ENCODE measurements at places on chromosomes 12 and 14.
A peak's percentile ranks its signal among the peaks of the same experiment; 100 is the strongest.

DNA sequence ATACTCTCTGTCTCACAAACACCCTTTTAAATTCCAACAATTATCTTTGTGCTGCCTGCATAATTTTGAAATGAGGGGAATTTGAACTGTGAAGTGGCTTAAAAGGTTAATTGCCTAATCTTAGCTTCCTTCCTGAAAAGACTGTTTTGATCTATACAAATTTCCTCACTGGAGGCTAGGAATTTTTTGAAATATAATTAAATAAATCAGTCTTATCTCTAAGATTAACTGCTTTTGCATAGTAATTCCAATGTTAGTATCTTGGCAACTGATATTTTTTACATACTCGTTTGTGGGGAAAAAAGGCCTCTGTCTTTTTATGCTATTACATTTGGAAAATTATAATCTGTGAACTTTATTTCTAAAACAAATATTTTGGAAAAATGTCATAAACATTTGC is 498.5 kb downstream of the TMTC2 start:
- no peak for DNase-seq

GRCh38 chr12:5232826-5233500 is 189.3 kb downstream of the KCNA5 start:
- DNase-seq, result no peak

DNA sequence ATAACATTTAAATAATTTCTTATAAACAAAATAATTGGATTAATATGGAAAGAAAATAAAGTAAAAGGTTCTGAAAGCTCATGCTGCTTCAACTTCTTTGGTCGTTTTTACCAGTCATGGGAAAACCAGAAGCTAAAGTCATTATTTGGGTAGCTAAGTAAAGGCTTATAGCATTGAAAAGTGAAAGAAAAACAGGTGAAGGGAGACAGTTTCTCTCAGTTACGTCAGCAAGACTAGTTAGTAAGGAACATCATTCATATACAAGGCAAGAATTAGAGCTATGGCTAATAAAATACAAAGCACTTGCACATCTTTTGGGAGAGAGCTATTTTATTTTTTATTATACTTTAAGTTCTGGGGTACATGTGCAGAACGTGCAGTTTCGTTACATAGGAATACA is 170.3 kb upstream of the SYT10 start:
- DNase-seq, result no peak

DNA sequence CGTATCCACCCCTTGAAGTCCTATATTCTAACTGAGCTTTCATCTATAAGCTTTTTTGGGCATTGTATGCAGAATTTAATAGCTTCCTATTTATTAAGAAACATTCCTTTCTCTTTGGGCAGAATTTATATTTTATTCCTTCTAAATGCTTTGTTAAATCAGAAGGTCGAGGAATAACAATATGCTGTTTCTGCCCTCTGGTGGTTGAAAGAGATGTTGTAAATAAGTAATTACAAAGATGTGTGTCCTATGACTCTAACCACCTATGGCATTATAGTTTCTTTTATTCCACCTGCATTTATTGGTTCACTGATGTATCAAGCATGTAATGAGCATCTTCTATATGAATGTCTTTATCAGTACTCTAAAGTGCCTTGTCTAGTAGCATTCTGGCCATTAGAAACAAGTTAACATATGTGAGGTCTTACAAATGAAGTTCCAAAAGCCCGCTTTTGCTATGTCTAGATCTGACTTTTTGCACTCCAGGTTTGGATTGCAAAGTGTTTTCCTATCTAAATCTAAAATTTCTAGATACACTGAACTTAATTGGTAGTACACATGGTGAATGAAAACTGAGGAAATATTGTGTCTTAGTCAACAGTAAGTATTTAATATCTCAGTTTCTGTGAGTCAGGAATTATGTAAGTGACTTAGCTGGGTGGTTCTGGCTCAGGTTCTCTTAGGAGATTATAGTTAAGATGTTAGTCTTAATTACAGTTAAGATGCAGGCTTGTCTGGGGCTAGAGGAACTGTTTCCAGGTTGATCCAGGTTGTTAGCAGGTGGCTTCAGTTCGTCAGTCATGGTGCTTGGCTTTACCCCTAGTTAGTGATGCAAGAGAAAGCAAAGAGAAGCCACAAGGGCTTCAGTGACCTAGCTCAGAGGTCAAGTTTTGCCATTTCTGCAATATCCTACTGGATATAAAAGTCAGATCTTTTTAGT is 57.5 kb downstream of the PLEKHA5 start:
- DNase-seq, result peak; percentile 65

GRCh38 chr14:28813810-28814209 is 47.2 kb downstream of the FOXG1 start:
- DNase-seq, result no peak

- DNase-seq, result no peak
Observed at GRCh38 chr14:75363130-75363529, 64.7 kb upstream of the JDP2 start.

DNA sequence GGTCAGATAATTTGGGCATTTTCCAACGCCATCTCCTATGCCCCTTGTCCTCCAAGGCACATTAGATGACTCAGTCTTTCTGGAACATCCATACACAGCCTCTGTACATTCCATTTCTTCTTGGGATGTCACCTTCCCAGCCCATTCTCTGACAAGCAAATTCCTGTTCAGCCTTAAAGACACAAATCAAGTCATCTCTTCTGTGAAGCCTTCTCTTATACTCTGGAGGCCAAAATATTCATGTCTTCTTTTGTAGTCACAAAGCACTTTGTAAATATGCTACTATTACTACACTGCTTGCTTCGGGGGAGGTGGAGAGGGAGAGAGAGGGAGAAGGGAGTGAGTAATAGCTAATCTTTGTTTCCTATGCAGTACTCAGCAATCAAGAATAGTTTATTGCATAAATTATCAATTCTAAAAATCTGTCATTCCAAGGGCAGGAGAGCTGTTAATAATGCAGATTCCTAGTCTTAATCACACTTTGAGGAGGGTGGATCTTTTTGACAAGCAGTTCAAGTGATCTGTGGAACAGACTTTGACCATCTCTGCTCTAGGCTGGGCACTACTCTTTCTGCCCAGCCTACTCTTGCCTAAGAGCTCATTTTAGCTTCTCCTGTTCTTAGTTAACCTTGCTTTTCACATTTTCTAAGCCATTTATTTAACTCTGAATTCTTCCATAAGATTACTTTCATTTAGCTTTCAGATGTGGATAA is 27.9 kb downstream of the KCNMB4 start:
- DNase-seq, result no peak

GRCh38 chr14:71625891-71626701 is 306.1 kb upstream of the RGS6 start:
- DNase-seq, result no peak

DNA sequence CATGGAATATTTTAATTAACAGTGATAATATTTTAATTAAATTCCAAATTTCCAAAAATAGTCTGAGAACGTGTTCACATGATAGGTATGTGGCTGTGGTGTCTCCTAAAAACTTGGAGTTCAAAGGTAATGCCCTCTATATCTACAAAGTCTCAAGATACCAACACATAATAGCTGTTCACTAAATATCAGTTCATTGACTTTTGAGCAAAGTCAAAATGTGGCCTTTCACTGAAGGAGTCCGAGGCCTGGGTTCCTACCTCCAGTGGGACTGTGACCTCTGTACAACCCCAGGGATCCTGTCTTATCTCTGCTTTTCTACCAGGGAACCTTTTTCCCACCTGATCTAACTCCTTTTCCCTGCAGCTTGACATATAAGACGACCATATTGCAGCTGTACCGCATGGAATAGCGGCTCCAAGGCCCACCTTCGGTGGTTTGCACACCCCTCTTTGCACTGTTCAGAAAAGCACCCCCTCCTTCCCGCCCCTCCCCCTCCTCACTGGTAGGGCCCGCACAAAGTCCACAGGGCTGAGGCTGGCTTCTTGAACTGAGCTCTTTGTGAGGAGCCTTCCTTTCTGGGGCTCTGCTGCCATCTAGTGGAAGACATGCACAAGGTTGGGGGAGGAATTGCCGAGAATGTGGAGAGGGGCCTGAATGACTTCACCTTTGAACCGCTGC is 3.1 kb downstream of the CCND2 start:
- peak; percentile 89 for DNase-seq

DNA sequence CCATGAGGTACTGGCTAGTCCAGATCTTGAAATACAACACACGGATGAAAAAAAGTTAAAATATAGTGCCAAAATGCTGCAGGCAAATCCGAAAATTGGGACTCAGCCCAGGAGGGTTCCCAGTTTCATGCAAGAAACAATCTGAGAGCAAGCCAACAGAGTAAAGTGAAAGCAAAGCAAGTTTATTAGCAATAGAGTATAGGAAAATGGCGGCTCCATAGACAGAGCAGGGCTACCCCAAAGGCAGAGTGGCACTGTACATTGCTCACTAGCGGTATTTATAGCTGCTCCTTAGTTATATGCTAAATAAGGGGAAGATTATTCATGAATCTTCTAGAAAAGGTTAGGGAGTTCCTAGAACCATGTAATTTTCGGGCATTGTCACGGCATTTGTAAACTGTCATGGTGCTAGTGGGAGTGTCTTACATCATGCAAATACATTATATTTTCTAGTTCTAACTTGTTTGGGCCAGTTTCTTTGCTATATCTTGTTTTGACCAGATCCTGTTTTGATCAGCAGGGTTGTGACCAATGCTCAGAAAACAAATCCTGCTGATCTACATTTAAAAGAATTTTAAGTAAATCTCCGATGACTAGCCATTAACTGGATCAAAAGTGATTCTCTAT is 29.1 kb downstream of the RECQL start:
- no peak for DNase-seq

DNA sequence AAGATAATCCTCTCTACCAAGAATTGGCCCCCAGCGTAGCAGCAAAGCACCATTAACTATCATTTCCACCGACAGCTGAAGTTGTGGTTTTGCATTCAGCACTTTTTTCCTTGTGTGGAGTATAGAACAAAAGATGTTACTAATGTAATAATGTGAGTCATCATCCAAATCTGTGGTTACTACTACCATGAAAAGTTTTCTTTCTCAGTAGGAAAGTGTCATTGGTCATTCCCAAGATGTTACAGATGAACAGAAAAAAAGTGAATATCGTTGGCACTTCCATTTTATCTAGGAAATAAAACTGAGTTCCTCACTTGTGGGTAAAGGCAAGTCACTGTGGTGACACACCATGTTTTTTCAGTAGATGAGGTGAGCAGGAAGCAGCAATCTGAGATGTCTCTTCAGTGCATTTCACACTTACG is 30.3 kb upstream of the IFNG start:
- peak; percentile 45 for DNase-seq

GRCh38 chr12:104583301-104583700 is 126.6 kb downstream of the CHST11 start:
- DNase-seq, result no peak

- no peak for DNase-seq
Observed at GRCh38 chr12:95573951-95574576, 22.8 kb upstream of the USP44 start.

DNA sequence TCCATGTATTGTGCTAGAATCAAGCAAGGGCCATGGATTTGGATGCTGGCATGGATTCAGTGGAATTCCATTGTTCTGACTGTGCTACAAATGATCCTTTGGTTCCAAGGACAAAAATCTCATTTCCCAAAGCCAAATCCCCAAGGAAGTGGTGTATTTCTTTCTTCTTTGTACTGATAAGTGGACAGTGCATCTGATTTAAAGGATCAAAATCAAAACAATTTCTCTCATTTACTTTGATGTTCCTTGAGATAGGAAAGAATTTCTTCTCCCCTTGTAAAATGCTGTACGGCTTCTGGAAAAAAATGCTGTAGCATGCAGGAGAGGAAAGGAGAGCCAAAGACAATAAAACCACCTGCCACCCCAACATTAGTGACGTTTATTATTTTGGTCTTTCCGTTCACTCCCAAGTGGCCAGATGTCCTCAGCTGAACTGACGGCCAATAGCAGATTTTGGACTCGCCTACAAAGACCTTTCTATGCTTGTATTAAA is 185.7 kb downstream of the PRKD1 start:
- DNase-seq, result no peak

DNA sequence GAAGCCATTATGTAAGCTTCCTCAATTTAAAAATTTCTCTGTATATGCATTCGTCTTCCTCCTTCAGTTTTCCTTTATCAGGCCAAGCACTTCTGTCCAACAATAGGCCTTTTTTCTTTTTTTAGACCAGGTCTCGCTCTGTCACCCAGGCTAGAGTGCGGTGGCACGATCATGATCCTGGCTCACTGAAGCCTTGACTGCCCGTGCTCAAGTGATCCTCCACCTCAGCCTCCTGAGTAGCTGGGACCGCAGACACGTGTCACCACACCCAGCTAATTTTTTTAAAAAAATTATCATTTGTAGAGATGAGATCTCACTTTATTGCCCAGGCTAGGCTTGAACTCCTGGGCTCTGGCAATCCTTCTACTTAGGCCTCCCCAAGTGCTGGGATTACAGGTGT is 25.8 kb downstream of the TAOK3 start:
- no peak for DNase-seq

DNA sequence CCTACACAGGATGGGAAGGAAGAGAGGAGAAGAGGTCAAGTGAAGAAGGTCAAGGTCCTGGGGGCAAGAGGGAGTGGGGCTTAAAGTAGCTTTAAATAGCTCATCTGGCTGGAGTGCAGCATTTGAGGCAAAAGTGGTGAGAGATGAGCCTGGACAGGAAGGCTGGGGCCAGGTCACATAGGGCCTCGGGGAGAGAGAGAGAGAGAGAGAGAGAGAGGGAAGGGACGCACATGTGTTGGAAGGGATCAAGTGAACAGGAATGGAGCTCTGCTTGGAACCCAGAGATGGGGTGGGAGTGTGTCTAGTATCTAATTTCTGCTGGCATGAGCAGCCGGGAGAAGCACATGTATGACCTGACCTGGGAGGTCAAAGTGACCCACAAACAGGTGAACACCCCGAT is 407.5 kb downstream of the MED13L start:
- no peak for DNase-seq

DNA sequence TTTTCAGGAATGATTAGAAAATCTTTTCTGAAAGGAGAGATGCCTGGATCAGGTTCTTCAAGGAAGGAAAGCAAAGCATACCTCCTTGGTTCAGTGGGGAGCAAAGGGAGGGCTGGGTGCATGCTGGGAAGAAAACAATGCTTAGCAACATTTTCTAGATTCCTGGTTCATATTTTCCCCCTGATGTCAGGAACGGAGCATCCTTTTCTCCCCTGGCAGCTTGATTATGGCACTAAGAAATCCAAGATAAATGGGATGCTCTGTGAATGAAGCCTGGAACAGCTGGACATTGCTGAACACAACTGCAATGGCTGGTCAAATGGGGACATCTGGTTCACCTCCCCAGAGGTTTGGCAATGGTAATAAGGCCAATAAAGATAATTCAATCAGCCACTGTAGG is 50.9 kb downstream of the KCNA5 start:
- DNase-seq, result no peak

DNA sequence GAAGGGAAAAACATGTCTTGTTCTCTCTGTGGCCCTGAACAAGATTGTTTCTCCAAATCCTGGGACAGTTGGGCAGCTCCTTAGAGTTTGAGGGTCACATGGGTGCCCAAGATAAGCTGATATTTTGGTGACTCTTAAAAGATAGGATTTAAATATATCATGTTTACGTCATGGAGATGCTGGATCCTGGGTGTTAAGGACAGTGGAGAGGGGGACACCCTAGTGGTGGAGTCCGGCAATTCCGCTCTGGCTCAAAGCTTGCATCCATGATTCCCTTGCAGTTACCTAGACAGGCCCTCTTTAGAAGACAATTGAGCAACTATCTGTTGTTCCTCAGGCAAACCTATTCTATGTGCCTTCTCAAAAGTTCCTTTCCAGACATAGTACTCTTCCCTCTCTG is 101.8 kb downstream of the CMKLR1 start:
- peak; percentile 40 for DNase-seq
